ENCODE measurements at places on chromosomes 11 and 22.

DNA sequence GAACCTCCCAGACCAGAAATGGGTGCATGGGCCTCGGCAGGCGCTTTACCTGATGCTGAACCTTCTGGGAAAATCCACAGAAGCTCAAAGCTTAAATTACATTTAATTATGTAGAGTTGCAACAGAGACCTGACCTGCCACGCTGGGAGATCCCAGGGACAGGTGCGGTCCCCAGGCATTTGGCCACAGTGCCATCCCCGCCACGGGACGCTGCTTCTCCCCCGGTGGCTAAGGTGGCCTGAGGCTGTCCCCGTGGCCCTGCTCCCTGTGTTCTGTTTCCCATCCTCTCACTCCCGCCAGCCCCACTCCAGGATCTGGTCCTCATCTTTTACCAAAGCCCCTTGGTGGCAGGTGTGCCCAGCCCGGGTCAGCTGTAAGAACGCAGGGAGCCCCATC lies 39.6 kb downstream of the GRAMD4 start:
- no peak for DNase-seq

GRCh38 chr22:49461674-49462073 lies 366.0 kb downstream of the BRD1 start:
- no peak for DNase-seq

DNA sequence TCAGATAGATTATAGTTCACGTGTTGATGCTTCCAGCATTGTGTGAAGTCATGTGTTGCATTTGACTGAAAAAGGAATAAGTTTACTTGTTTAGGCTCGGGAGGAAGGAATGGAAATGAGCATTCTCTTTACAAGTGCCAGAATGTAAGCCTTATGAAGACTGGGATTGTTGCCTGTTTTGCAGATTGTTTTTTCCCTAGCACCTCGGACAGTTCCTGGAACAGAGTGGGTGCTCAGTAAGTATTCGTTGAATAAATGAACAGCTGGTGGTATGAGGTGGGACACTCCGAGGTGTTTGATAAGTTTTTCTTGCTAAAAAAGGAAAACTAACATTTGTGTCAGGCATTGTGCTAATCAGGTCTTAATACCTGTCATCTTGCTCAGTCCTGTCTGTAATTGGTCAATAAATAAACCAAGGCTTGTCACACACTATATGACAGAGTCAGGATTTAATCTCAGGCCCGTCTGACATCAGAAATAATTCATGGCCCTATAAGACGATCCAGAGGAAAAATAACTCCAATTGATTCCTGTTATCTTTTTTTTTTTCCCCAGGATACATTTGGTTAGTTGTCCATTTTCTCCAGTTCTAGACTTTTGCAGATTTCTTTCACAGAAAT lies 304.7 kb downstream of the NELL1 start:
- DNase-seq: no peak

- no peak for DNase-seq
Measured at GRCh38 chr11:75240311-75241035, at the start of gene TPBGL. TSS of gene TPBGL (plus strand) at chr11:75240774. CDS start at chr11:75241050, 276 bp downstream.

GRCh38 chr22:46514592-46515207 lies 22.7 kb downstream of the CELSR1 start:
- no peak for DNase-seq

GRCh38 chr22:49373801-49374226 lies 453.9 kb downstream of the BRD1 start:
- DNase-seq: no peak

DNA sequence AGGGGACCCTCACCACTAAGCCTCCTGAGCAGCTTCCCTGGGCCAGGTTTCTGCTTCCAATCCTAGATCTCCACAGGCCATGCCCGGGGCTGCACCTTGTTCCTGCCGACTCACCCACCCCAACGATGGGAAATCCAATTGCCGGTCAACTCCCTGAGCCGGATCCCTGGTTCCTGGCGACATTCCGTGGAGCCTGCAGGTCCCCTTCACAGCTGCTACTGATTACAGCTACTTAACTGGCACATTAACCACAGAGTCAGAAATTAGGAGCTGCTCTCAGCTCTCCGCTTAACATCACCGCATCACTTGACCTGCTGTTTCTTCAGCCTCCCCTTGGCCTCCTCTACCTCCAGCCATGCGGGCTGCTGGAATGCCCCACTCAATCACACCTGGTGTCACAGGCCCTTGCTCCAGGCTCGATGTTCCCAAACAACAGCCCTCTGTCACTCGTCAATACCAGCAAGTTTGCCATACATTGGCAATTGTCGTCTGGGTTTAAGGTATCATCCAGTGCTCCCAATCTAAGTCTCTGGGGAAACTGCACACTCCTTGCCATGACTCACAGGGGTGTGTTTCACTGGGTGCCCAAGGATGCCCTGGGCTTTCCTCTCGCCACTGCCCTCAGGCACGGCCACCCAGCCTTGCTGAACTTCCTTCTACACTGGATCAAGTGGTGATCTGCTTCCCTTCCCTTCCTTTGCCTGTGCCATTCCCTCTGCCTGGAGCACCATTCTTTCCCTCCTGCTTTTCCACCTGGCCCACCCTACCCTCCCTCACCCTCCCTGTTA lies 181.0 kb downstream of the MN1 start:
- no peak for DNase-seq

GRCh38 chr11:9575260-9576240 lies 2.1 kb downstream of the WEE1 start:
- DNase-seq: peak; percentile 86

DNA sequence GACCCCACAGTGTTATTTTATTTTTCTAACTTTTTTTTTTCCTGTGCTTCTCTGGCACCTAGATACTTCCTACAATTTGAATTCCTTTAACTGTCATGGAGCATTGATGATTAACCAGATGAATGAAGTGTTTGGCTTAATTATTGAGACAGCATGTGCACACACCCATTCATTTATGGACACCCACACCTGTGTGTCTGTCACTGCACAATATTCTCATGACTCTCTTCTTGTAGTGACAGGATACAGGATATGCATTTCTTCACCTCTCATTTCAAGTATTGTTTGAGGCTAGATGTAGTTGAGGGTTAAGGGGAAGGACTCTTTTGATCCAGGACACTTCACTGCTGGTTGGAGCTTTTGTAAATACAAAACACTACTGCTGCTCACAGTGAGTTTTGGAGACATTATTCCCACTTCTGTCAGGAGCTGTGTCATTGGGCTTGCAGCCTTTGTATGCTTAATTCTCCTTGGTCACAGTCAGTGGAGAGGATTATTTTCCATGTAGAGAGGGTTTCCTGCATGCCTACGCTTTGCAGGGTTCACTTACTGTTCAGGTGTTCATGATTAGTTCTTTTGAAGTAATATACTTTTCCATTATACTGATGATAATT lies 33.5 kb downstream of the SPECC1L start:
- DNase-seq: no peak

DNA sequence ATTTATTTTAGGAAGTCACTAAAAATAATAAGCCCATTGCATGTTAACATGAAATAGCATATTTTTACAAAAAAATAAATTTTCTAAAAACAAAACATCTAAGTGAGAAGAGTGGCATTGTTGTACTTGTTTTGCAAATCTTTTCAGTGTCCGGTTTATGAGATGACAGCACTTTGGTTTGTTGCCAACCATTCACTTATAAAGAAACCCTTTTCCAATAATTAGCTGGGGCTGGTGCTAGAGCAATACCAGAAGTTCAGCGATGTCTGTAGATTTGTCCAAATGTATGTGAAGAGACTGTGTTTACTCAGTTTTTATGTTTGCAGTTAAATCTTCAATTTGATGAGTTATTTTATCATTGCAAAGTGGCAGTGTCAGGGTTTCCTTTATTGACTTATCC lies 22.1 kb upstream of the KRTAP5-7 start:
- DNase-seq: no peak

- no peak for DNase-seq
Measured at GRCh38 chr22:32322986-32323385, 34.7 kb upstream of the RFPL3 start.

DNA sequence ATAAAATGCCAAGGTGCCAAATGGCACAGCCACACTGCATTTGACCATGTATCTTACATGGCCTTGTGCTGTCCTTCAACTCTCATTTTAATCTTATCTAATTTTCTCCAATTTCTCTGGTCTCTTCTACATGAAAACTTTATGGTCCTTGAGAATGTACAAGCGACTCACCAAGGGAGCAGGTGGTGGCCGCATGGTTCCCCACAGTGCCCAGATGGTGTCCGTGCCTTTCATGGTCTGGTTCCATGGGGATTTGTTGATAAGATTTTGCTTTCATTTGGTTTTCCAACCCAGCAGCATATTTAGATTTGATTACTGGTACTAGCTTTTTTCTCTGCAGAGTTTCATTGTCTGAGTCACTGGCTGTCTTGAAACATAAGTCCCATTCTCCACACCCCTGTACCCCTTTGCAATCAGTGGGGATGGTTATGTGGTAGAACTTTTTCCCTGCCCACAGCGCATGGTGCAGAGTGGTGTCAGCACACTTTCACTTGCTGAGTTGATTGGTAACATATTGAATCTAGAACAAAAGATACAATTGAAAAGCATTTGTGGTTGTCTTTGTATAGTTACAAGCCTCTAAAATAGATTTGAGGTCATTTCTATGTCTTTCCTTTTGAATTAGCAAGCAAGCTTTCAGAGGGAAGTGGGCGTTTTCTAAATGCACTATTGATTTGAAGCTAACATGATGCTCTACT lies 24.1 kb downstream of the ZNRF3 start:
- no peak for DNase-seq

GRCh38 chr11:66188580-66188979 lies 79.9 kb upstream of the RAB1B start:
- DNase-seq: no peak

- no peak for DNase-seq
Measured at GRCh38 chr11:24861440-24861839, 364.6 kb downstream of the LUZP2 start.

GRCh38 chr22:36830601-36831000 lies 13.8 kb upstream of the PVALB start:
- DNase-seq: no peak

- DNase-seq: no peak
Measured at GRCh38 chr11:11413776-11414175, 60.7 kb upstream of the CSNK2A3 start.

- DNase-seq: no peak
Measured at GRCh38 chr11:111715142-111715816, 50.9 kb downstream of the PPP2R1B start.

- DNase-seq: no peak
Measured at GRCh38 chr11:40974186-40974795, 485.2 kb downstream of the LRRC4C start.

DNA sequence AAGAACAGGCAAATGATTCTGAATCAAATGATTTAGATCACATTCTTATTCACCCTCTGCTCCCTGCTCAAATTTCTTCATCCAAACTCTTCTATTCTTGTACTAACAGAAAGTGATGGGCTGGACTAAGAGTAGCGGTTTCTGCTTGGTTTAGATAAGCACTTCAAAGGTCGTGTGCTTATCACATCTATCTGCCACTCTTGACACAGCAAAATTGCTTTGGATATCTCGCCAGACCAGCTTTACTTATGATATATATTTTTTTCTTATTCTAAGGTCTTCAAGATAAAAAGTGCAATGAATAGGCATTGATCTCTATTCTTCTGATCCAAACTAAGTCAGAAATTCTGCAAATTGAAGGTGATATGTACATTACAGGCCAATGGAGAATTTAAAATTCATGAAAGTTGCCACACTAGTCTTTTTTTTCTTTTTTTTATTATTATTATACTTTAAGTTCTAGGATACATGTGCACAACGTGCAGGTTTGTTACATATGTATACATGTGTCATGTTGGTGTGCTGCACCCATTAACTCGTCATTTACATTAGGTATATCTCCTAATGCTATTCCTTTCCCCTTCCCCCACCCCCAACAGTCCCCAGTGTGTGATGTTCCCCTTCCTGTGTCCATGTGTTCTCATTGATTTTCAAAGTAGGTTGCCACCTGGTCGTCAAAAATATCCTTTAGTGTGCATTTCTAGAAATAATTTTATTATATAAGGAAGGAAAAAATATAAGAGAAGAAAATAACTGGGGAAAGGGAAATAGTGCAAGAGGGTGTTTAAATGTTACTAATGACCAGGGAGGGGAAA lies 1941.0 kb upstream of the RAG2 start:
- no peak for DNase-seq

DNA sequence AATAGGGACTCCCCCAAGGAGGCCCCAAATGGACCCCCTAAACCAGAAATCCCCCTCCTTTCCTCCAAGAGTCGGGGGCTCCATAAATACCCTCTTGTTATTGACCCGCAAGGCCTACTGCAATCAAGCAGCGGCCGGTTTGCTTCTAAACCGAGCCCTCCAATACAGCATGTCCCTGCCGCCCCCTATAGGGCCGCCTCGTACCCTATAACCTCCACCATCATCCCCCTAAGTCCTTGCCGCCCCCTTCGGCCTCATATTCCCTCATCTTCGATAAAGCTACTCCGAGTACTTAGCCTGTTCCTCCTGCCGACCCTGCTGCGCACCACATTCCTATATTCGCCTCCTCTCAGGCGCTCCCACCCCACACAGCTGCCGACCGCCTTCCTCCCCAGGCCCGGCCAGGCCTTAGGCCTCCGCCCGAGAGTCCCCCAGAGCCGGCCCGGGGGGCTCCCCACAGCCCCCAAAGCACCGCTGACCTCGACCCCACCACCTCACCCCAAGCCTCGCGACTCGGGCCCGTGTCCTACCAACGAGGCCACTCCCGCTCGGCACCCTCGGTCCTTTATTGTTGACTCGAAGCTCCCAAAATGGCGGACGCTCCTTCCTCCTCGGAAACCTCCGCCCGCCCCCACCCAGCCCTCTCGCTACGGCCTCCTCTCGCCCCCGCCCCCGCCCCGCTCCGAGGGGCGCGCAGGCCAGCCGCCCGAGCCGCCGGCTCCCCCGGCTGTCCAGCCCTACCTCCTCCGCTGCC lies 430 bp downstream of the DDX6 start:
- no peak for DNase-seq

DNA sequence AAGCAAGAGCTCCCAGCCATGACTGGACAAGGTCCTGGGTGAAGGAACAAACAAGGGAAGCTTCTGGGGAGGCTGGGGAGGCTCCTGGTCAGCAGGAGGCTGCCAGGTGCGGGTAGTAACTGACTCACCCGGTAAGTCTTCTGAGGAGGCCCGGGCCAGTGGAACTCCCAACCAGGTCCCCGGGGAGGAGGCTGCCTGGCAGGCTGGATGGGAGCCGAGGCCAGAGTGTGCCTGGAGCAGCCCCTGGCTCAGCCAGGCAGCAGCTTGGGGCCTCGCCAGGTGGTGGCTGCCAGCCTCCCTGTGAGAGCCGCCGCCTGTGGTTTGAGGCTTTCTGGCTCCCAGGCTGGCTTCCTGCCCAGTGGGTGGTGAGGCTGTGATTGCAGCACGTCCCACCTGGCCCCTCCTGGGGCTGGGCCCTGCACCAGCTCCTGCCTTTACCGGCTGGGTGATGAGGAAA lies 46.2 kb downstream of the IGF2 start:
- no peak for DNase-seq

- no peak for DNase-seq
Measured at GRCh38 chr11:61390161-61390560, 2.2 kb upstream of the TMEM216 start.

DNA sequence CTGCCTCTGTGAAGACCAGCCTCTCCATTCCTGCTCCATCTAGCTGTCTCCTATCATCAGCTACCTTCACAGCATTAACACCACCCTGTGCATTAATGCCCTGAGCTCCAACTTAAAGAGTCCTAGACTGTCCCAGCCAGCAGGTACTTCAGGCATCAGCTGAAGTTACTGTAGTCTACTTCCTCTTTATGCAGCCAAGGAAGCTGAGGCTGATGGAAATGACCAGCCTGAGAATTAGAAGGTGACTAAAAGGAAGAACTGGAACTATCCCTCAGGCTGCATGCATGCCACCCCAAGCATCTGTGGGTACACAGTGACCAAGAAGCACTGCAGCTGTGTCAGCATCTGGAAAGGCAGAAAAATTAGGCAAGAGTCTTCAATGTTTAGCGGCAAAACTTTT lies 28.2 kb downstream of the MS4A10 start:
- no peak for DNase-seq

Data from renal cortex interstitium (tissue), 15 donors.